ENCODE measurements at places on chromosomes 6 and 20.

GRCh38 chr6:49202924-49203536 lies 260.0 kb downstream of the MMUT start:
- no peak for DNase-seq

GRCh38 chr6:98044151-98044561 lies 761.1 kb upstream of the MMS22L start:
- DNase-seq = no peak

GRCh38 chr6:7921632-7922092 lies 11.1 kb upstream of the TXNDC5 start:
- DNase-seq = no peak

DNA sequence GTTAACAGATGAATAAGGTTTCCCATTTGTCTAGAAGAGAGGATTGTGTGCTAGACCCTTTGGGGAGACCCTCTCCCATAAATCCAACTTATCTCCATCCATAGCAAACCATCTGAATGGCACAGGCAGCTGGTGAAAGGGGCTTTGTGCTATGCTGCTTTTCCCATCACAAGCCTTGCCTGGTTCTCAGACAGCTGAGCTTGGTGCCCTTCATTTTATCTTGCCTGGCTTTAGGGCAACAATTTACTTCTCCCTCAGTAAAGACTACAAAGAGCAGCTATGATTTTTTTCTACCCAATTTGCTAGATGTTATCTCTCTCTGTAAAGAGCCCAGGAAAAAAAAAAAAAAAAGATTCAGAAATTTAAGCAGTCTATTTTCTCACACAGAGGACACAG lies 117.0 kb upstream of the COL21A1 start:
- no peak for DNase-seq

- DNase-seq = no peak
Measured at GRCh38 chr6:166499350-166500163, 86.9 kb downstream of the RAMACL start.

DNA sequence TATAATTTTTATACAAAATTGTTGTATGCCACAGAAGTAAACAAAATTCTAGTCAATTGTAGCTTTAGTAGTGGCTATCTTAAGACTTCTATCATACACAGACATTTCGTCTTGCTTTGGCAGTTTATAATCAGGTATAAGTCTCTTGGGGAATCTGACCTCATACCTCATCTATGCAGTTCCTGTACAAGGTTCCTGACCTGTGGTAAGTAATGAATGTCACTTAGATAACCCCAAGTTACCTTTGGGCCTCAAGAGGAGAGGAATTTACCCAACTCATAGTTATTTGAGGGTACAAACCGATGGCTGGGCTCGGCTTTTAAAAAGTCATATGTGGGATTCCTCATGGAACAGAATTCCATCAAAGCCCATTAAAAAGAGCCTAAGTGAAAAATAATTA lies 58.8 kb upstream of the UNC93A start:
- DNase-seq = no peak

GRCh38 chr20:58883241-58883691 lies 30.8 kb downstream of the GNAS start:
- no peak for DNase-seq

DNA sequence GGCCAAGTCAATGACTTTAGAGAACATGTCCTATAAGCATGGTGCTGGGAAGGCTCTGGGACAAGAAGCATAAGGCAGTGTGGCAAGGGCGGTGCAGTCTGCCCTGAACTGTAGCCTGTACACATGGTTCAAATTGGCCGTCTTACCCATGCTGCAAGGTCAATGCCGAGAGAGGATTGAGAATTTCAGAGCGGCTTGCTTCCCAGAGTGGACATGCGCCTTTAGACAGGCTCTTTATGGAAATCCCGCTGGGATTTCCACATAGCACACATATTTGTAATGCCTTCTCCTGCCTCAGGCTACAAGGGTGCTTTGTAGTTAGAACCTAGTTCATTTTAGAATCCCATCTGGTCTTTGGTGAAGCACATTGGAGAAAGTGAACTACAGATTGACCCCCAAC lies 36.1 kb upstream of the CEP162 start:
- DNase-seq = no peak

DNA sequence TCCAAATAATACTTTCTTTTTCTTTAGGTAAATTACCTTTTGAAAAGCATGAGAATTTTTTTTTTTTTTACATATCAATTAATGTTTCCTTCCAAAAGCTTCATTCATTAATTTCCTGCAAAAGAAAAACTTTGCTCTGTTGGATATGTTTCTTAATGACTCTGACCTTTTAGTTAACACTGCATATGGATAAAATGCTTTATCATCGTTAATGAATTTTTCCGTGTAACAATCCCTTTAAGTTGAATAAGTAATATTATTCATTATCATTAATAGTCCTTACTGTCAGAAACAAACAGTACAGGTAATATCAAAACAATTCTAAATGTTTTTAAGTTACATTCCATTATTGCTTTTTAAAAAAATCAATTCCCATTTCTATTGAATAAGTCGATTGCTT lies 345.1 kb downstream of the SAMD5 start:
- no peak for DNase-seq

GRCh38 chr20:48600470-48600945 lies 227.3 kb downstream of the PREX1 start:
- no peak for DNase-seq

GRCh38 chr6:44304282-44305199 lies 8.6 kb downstream of the AARS2 start:
- DNase-seq = peak; percentile 60

GRCh38 chr6:12024216-12024615 lies 12.1 kb downstream of the HIVEP1 start:
- no peak for DNase-seq

- DNase-seq = no peak
Measured at GRCh38 chr20:53875452-53875851, 194.9 kb downstream of the BCAS1 start.

DNA sequence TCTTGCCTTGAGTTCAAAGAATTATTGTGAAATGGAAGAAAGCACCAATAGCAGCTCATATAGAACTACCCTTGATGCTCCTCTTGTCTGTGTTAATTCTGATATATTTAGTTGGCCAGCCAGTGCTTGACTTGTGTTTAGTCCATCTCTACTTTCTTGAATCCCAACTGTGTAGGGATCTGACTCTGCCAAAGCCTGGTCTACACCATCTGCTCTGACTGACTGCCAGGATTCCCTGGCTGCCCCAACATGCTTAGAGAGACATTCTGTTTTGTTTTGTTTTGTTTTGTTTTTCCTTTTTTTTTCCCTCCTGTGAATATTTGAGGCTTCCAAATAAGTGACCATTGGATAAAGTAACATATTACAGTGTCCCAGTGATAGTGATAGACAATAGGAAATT lies 953.7 kb upstream of the MANEA start:
- no peak for DNase-seq

DNA sequence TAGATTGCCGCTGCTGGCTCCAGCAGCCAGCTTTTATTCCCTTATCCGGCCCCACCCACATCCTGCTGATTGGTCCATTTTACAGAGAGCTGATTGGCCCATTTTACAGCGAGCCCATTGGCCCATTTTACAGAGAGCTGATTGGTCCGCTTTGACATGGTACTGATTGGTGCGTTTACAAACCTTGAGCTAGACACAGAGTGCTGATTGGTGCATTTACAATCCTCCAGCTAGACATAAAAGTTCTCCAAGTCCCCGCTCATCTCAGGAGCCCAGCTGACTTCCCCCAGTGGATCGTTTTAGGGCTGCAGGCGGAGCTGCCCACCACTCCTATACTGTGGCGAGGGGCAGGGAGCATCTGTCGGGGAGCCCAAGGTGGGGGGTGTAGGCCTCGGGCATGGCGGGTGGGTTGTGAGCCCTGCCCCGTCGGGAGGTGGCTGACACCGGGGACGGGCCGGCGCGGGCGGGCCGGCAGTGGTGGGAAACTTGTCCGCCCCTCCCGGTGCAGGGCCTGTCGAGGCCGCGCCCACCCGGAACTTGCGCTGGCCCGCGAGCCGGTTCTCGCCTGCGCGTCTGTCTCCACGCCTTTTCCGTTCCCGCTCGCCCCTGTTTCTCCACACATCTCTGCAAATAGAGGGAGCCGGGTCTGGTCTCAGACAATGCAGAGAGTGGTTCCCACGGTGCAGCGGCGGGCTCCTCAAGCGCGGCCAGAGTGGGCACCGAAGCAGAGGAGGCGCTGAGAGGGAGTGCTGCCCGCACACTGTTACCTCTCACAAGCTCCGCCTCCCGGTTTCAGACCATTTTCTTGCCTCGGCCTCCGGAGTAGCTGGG lies 86.1 kb upstream of the STMND1 start:
- no peak for DNase-seq

DNA sequence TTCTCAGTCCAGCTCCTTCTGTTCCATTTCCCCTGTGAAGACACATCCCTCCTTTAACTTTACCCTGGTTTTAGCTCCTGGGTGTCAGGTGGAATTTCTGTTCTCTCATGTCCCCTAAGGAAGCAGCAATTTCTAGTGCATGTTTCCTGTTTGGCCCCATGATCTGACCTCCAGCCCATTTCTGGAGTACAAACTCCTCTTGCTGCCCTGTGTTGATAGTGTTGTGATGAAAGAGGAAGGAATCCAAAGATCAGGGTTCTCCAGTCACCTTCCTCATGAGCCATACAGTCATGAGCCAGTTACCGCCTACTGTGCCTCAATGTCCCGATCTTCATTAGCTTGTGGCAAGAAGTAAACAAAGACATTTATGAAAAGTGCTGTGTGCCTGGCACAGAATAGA lies 97.4 kb downstream of the PHACTR1 start:
- no peak for DNase-seq

GRCh38 chr6:124978451-124979293 lies 16.4 kb downstream of the RNF217 start:
- DNase-seq = no peak

- no peak for DNase-seq
Measured at GRCh38 chr6:3518356-3519190, 61.7 kb upstream of the SLC22A23 start.
